Kasumi-1 (cell line): ENCODE measurements at places on chromosomes 2 and 18.

DNA sequence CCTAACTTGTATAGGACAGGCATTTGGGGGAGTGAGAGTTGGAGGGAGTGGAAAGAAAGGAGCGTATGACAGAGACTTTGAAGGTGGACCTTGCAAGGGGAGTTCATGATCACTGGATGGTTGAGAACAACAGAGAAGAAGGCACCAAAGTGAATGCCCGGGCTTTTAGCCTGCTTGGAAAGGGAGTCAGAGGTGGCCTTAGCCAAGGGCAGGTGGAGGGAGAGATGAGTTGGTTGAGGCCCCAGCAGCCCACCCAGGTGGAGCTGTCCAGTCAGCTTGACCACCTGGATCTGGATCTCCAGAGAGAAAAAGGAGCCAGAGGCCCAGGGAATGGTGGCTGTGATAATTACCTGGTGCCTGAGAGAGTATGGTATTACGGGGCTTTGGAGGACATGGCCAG is 73.6 kb downstream of the COA5 start:
- no peak for DNase-seq

DNA sequence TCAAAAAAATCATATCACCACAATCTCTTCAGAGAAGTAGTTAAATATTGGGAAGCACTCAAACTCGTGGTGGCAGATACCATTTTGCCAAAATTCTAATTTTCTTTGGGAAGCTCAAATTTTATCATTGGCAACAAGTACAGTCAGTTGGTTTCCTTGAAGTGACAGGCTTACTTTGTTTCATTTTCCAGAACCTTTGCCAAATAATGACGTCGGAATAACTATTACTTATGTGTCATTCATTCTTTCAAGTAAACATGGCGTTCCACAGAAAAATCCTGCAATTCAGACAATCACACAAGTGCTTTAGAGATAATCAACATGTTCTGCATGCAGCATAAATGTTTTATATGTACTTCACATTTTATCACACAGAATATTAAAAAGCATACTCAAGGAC is 5.4 kb downstream of the TTLL4 start:
- DNase-seq: no peak

DNA sequence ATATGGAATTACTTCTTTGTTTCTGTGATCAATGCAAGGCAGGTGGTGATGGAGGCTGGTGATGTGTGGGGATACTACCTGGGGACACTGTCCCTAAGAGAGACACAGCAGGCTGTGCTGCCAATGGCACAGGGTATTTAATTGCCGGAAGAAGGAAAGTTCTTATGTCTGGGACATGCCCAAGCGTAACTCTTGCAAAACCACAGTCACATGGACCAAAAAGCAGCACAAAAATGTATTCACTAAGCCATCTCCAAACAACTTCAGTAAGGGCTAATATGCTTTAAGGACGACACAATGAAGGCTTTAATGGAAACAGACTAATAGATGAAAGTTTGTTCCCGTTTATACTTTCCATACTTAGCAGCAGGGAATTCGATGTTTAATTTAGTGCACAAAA is 49.7 kb upstream of the AP1S3 start:
- DNase-seq: no peak

GRCh38 chr2:16584824-16585540 is 80.7 kb downstream of the CYRIA start:
- no peak for DNase-seq

DNA sequence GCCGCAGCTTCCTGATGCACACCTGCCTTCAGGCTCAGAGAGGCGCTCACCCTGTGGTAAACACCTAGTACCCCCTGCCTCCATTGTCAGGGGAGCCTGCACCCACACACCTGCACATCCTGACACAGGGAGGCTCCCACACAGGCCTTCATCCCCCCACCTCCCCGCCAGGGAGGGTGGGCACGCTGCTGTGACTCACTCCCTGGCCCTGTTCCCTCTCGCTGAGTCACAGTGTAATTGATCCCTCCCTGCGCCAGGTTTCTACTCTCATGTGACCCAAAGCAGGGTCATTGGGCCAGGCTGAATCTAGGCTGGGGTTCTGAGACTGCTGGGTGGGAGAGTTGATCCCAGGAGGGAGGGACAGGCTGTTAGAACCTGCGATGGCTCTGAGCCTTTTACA is 8.5 kb upstream of the CELF4 start:
- DNase-seq: no peak
